ENCODE measurements at places on chromosomes 5 and 9.
A peak's percentile ranks its signal among the peaks of the same experiment; 100 is the strongest.

GRCh38 chr9:93652604-93653592, 76.5 kb downstream of the PHF2 start:
- no peaks in the 10 kb centered on the region for H3K27me3 ChIP-seq
- no peak overlapping the region for H3K27ac ChIP-seq
- no peaks in the 10 kb centered on the region for H3K4me1 ChIP-seq

DNA sequence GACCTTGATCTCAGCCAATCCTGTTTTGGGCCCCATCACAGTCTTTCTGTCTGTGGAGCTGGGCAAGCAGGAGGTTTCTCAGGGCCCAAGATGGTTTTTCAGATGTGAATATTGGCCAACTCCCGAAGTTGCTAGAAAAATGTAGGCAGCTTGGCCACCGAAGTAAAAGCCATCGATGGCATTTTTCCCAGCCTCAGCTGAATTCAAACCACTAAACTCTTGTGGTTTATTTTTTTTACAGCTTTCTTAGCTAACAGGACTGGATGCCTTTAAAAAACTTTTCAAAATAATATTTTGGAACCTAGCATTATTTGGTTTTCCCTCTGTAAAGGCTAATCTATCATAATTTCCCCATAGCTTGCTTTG, 102.5 kb upstream of the ERCC6L2 start:
- H3K27ac ChIP-seq, result peak overlapping the region; percentile 28
- no peaks in the 10 kb centered on the region for H3K27me3 ChIP-seq
- peaks cover 7% of the 10 kb centered on the region for H3K4me1 ChIP-seq

GRCh38 chr5:108715408-108715807, 32.3 kb upstream of the FER start:
- no peak overlapping the region for H3K4me3 ChIP-seq
- H3K4me1 ChIP-seq, result no peaks in the 10 kb centered on the region
- no peaks in the 10 kb centered on the region for H3K27me3 ChIP-seq
- no peaks in the 10 kb centered on the region for H3K36me3 ChIP-seq
- no peak for DNase-seq

- H3K27me3 ChIP-seq, result no peaks in the 10 kb centered on the region
- no peak for DNase-seq
- no peaks in the 10 kb centered on the region for H3K36me3 ChIP-seq
- peak overlapping the region; percentile 92 for H3K27ac ChIP-seq
- peaks cover 33% of the 10 kb centered on the region for H3K4me1 ChIP-seq
These were observed 11.1 kb downstream of the TTC39B start for GRCh38 chr9:15295761-15296405.

DNA sequence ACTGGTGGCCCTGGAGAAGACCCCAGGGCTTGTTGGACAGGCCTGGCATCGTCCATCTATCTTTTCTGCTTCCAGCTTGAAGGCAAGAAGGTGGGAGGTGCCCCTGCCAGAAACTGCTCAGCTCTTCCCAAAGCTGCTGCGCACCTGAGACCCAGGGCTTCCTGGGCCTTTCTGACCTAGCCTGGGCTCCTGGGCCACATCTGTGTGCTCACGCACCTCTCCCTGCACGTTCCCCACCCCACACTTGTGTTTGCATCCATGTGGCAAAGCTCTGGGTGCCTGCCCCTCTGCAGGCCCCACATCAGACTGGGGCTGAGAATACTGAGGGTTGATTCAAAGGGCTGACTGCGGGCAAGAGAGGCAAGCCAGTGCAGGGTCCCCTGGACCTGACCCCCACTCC, 63.4 kb downstream of the PFDN1 start:
- no peak for DNase-seq
- H3K4me1 ChIP-seq, result peaks cover 10% of the 10 kb centered on the region
- no peaks in the 10 kb centered on the region for H3K27me3 ChIP-seq
- H3K27ac ChIP-seq, result no peak overlapping the region
- no peak overlapping the region for H3K4me3 ChIP-seq

- H3K27me3 ChIP-seq, result peaks cover 5% of the 10 kb centered on the region
- no peak for DNase-seq
- no peaks in the 10 kb centered on the region for H3K36me3 ChIP-seq
- H3K4me3 ChIP-seq, result peak overlapping the region; percentile 62
- H3K4me1 ChIP-seq, result peaks cover 7% of the 10 kb centered on the region
These were observed 749 bp downstream of the SOWAHA start for GRCh38 chr5:132813599-132814502.

All from ascending aorta (tissue), 2 donors.